ENCODE measurements at places on chromosomes 11 and 22.

- DNase-seq, result no peak
These were observed 61.0 kb upstream of the BIRC3 start for GRCh38 chr11:102256251-102256650.

- DNase-seq, result no peak
These were observed 120.9 kb downstream of the SLC17A6 start for GRCh38 chr11:22459048-22459447.

DNA sequence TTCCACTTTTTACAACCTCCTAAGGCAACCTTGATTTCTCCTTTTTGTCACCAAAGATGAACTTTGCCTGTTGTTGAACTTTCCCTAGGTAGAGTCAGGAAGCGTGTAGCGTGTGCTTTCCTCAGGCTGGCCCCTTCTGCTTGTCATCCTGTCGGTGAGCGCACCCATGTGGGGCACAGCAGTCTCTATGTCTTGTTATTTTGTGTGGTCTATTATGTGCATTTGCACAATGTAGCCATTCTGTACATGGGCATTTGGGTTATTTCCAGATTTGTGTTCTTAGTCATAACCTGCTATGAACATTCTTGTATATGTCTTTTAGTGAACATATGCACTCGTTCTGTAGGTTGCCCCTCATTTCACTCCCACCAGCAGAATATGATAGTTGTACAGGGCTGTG lies 34.9 kb downstream of the CABIN1 start:
- no peak for DNase-seq

DNA sequence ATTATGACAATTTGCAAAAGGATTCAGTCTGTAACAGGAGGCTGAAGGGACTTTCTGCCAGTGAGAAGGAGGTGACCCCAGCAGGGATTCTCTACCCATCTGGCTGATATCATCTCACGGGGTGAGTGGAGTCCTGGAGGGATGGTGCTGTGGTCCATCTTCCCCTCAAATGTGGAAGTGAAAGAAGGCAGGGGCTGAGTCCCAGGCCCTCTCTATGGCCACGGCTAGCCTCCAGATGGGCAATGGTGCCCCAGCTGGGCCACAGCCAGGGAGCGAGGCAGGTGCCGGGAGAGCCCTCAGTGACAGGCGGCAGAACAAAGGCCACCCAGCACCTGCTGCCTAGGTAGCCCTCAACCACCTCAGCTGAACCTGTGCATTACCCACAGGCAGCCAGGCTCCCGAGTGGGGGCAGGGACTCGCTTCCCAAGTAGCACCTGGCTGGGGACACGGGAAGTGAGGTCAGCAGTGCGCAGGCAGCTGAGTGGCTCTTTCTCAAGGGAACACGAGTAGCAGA lies 6.7 kb downstream of the NECTIN1 start:
- DNase-seq, result no peak

DNA sequence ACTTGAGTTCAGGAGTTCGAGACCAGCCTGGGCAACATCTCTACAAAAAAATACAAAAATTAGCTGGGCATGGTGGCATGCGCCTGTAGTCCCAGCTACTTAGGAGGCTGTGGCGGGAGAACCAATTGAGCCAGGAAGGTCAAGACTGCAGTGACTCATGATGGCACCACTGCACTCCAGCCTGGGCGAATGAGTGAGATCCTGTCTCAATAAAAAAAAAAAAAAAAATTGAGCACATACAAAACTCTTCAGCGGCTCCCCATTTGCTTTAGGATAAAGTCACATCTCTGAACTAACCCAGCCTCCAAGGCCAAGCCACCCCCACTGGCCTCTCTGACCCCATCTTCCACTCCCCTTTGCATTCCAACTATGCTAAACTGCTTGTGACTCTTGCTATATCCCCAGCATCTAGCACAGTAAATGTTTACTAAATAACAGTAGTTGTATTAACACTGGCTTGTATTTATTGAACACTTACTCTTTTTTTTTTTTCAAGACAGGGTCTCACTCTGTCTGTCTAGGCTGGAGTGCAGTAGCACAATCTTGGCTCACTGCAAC lies 28.9 kb downstream of the CREB3L1 start:
- no peak for DNase-seq

DNA sequence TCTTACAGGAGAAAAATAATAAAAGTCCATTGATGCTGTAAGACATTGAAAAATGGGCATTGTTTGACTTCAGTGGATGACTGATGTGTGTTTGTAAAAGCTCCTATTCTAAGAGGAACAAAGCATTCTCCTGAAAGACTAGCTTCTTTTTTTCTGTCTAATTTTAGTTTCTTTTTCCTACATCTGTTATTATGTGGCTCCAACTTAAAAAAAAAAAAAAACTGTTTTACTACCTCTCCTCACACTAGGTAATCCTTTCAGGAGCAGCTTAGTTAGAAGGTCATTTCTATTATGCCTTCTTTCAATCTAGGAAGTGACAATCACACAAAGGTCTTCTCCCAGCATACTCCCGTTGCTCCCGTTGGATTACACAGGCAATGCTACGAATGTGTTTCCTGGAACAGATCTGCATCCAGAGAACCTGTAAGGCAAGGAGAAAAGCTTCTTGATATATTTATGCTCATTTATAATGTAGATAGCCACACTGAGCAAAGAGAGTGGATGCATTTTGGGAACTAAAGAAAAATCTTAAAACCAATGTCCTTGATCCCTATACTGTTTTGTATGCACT lies 595.1 kb upstream of the CCDC179 start:
- no peak for DNase-seq

DNA sequence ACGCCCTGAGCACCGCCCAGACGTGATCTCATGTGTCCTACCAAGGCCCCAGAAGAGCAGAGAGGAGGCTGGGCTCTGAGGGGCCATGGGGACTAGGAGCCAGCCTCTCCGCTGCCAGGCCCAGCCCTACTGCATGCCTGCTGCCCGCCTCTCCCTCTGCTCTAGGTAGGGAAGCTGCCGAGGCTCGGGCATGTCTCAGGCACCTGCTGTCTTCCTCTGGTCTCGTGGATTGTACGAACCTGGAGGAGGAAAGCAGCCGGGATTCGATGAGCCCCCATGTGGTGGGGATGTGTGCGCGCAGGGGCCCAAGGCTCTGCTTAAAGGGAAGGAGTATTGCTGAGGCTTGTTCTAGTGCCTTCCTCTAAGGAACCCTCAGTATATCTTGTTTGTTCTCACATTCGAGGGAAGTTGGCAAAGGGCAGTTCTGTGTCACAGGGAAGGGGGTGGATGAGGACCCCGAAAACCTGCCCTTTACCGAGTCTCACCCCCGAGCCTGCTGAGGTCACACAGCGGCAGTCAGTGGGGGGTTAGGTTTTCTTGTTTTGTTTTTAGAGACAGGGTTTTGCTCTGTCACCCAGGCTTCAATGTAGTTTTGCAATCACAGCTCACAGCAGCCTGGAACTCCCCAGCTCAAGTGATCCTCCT lies 21.2 kb downstream of the DAGLA start:
- DNase-seq, result no peak

- no peak for DNase-seq
These were observed 2.0 kb downstream of the PNPLA5 start for GRCh38 chr22:43889860-43890253.

DNA sequence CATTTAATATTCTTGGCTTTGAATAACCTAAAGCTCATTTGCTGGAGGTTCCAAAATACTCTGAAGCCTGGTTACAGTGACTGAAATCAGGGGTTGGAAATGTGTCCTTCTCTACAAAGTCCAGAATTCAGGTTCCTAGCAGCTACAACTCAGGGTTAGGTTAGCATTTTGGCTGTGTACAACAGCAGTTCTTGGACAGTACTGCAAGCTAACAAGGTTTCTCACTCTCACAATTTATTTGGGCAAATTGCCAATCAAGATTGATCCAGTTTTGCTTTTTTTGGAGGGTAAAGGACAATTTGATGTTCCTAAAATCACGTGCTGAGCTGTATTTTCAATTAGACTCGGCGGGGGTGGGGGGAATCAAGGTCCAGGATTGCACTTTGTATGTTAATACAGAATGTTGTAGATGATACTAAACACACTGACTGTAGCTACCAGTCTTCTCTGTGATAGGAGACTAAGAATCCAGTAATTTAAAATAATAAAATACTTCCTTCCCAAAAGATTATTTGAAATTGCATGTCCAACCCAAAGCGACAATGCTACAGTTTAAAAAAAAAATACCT lies 49.7 kb upstream of the RAPSN start:
- DNase-seq, result no peak

- DNase-seq, result no peak
These were observed 31.5 kb upstream of the SYT8 start for GRCh38 chr11:1803246-1803645.

DNA sequence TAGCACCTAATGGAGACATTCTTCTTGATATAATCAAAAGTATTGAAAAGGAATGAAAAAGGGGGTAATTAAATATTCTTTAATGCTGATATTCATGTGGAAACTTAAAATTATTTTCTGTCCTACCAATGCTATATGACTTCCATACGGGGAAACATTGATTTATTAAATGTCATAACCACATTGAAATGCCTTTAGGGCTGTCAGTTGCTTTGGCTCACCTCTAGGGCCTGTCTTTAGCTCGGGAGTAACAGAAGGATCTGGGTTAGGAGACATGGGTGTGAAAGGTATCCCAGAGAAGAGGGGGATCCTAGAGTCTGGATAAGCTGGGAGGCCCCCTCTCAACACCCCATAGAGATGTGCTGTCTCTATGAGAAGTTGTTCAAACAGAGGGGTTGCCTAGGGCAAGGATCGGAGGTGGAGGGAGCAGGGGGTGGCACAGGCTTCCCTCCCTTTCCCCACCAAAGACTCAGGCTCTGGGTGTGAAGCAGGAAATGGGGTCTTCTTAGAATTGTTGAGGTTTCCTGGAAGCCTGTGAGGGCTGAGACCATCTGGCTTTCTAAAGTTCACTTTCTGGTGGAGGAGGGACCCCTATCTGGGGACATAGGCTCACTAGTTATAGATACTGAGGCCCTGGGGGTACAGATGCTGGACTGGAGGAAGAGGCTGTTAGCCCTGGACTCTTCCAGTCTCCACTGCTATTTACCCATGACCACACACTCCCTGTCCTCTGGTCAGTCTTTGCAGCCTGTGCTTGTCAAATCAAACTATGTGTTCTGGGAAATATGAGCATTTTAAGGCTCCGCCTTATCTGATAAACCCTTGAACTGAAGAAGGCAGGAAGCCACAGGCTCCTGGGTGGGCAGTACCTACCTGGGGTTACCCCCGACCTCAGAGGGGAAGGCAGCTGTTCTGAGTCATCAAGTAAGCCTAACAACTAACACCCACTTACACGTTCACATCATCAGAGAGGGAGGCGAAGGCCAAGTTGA lies 55.8 kb upstream of the RRAS2 start:
- no peak for DNase-seq

DNA sequence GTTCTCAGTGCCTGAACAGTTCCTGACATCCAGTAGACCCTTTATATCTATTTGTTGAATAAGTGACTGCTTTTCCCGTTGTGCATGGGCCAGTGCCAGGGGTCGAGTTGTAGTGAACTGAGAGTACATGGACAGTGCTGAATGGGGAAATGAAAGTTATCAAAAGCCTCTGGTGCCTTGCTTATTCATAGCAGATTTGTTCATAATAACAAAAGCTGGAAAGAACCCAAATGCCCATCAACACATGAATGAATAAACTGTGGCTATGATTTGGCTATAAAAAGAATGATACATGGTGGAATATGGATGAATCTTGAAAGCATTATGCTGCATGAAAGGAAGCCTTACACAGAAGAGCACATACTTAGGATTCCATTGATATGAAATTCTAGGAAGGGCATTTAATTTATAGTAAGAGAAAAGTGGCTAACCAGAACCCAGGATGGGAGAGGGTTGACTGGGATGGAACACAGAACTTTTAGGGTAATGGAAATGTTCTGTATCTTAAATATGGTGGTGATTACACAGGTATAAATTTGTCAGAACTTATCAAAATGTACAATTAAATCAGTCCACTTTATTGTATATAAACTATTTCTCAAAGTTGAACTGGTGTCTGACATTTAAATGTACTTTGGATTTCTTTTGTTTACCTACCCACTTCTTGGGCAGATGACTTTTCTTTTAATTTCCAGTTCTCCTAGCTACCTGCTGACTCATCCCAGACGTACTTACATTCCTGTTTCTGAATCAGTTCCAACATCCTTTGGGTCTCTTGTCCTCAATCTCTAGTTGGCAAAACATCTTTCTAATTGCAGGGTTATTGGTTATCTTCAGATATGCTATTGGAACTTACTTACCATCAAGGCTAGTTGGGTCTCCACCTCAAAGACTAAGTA lies 42.8 kb downstream of the PACS1 start:
- DNase-seq, result no peak

DNA sequence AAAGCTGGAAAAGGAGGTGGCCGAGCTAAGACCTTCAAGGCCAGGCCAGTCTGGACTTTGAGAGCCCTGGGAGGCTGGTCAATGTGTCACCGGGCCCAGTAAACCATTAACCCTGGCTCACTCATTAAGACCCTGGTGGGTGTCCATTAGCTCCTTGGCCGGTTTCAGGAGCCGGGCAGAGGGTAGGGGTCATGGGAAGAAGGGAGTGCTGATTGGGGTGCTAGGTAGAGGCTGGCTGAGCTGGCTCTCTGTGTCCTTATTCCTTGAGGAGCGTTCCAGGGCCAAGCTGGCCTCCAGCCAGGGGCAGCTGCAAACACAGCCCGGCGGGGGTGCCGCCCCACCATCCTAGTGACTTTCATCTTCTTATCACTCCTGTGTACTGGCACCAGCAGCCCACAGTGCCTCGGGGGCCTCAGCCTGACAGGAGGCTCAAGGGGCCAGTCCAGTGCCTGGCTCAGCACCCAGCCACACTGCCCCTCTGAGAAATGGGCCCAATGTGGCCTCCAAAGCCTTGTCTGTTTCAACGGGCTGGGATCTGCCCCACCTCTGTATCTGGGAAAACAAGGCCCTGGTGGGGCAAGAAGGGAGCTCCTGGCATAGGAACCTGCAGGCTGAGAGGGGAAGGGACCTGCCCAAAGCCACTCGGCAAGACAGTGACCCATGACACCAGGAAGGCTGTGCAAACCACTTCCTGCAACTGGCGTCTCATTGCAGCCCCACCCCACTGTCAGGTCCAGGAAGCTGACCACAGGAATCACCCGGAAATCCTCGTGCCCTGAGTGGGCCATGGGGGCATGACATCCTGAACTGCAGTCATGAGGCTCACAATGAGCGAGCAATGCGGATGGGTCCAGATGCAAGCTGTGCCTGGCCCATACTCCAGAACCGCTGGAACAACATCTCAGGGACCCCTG lies 15.1 kb upstream of the RGL4 start:
- DNase-seq, result no peak

GRCh38 chr11:117722082-117722481 lies 74.9 kb downstream of the DSCAML1 start:
- peak; percentile 55 for DNase-seq

- DNase-seq, result no peak
These were observed 64.4 kb downstream of the MYH9 start for GRCh38 chr22:36323182-36323854.

- DNase-seq, result peak; percentile 53
These were observed 7.2 kb upstream of the FLRT1 start for GRCh38 chr11:64028398-64029115.

GRCh38 chr11:132874638-132875037 lies 657.7 kb downstream of the OPCML start:
- DNase-seq, result no peak

DNA sequence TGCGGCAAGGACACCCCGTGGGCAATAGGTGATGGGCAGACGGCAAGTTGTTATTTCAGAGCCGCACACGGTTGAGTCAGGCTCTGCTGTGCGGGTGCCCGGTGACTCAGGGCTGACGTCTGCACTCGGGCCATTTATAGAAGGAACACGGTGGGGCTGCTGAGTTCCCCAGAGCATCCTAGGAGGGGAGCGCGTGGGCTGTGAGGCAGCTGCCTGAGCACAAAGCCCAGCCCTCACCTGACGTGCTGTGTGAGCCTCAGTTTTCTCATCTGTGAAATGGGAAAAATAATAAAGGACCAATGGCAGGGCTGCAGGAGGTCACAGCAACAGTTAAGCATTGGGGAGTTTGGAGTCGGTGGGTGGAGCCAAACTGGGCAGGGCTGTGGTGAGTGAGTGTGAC lies 11.3 kb upstream of the RHOD start:
- no peak for DNase-seq

All from right lung (tissue), 10 donors.